ENCODE measurements at places on chromosomes 11 and 22.

DNA sequence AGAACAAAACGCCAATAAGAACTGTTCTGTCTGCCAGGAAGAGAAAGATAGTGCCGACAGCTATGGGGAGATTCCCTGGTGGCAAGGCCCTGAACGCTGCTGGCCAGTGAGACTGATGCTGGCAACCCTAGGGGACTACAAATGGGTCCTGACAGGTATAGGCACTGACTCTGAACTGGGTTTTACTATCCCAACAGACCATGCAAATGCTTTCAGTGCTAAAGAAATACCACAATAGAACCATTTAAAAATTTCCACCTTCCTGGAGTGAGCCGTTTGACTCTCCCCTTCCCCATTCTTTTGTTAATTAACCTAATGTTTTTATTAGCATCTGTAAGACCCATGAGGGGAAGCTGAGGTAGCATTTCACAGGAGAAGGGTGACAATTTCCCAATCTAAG is 25.7 kb downstream of the USP28 start:
- H3K4me3 ChIP-seq = no peak overlapping the region
- H3K27ac ChIP-seq = no peak overlapping the region
- H3K27me3 ChIP-seq = no peaks in the 10 kb centered on the region
- peaks cover 30% of the 10 kb centered on the region for H3K4me1 ChIP-seq
- no peaks in the 10 kb centered on the region for H3K36me3 ChIP-seq

GRCh38 chr11:57335023-57335342 is 709 bp downstream of the SSRP1 start:
- no peaks in the 10 kb centered on the region for H3K27me3 ChIP-seq
- peaks cover 18% of the 10 kb centered on the region for H3K4me1 ChIP-seq
- H3K4me3 ChIP-seq = peak overlapping the region; percentile 92
- H3K36me3 ChIP-seq = no peaks in the 10 kb centered on the region

GRCh38 chr22:24189249-24190158 is 8.2 kb downstream of the SUSD2 start:
- H3K27ac ChIP-seq = no peak overlapping the region
- H3K4me1 ChIP-seq = no peaks in the 10 kb centered on the region
- no peaks in the 10 kb centered on the region for H3K36me3 ChIP-seq
- H3K4me3 ChIP-seq = no peak overlapping the region
- peak; percentile 42 for DNase-seq

- no peaks in the 10 kb centered on the region for H3K36me3 ChIP-seq
- no peaks in the 10 kb centered on the region for H3K27me3 ChIP-seq
- no peak overlapping the region for H3K27ac ChIP-seq
- no peak for DNase-seq
- peaks cover 38% of the 10 kb centered on the region for H3K4me1 ChIP-seq
Observed at GRCh38 chr22:21582801-21583740, 15.6 kb downstream of the UBE2L3 start.

- no peak for DNase-seq
- no peak overlapping the region for H3K27ac ChIP-seq
- H3K4me1 ChIP-seq = peaks cover 9% of the 10 kb centered on the region
- no peaks in the 10 kb centered on the region for H3K27me3 ChIP-seq
Observed at GRCh38 chr22:46848197-46848596, 85.7 kb downstream of the TBC1D22A start.

GRCh38 chr11:116162086-116162885 is 610.5 kb downstream of the BUD13 start:
- no peaks in the 10 kb centered on the region for H3K36me3 ChIP-seq
- no peak overlapping the region for H3K27ac ChIP-seq
- H3K4me1 ChIP-seq = no peaks in the 10 kb centered on the region
- no peak for DNase-seq
- H3K27me3 ChIP-seq = peaks cover 4% of the 10 kb centered on the region

DNA sequence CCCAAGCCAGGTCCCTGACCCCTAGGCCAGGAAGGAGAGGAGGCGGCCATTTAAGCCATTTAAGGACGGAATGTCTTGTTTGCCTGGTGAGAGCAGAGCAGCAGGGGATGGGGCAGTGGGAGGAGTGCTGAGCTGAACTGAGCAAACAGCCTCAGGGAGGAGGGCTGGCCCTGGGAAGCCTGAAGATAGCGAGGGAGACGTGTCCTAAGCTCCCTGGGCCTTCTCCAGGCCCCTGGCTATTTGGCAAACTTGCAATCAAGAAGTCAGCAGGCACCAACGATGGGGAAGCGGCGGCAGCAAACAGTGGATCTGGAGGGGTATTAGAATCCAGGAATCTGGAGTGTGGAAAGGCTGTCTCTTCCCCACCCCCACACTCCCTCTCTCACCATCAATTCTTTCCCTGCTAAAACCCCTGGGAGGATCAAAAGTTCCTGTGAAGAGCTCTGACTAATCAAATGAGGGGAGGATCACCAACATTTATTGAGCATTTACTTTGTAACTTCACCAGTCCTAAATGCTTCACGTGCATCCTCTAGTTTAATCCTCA is 8.8 kb downstream of the BCL9L start:
- no peaks in the 10 kb centered on the region for H3K27me3 ChIP-seq
- peaks cover 100% of the 10 kb centered on the region for H3K4me1 ChIP-seq
- H3K4me3 ChIP-seq = no peak overlapping the region
- peak overlapping the region; percentile 99 for H3K27ac ChIP-seq

DNA sequence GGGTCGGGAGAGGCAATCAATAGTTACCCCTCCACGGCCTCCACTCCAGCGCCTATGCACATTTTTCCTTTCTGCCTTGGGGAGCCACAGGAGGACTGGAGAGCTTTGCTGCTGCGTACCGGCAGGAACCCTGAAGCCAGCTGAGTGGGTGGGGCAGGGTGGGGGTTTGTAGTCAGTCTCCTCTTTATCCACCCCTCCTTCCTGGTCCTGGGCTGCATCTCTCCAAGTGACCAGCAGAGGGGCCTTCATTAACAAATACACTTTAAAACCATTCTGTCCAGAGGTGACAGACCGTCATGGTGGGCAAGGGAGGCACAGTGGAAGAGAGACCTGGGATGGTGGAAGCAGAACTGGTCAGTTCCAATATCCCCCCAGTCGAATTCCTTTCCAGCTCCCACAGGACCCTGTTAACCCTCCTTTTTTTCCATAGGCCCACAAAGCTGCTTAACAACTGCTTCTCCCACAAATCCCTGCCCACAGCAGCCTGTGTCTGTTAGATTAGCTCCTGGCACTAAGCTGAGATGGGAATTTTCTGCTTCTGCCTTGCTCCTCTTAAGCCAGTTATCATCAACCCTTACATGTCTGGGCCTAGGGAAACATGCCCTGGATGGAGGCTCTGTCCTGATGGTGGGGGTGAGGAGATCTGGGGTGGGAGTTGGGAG is 3.9 kb upstream of the ABCG4 start:
- no peak overlapping the region for H3K27ac ChIP-seq
- H3K4me3 ChIP-seq = no peak overlapping the region
- H3K36me3 ChIP-seq = no peaks in the 10 kb centered on the region
- peak; percentile 43 for DNase-seq

DNA sequence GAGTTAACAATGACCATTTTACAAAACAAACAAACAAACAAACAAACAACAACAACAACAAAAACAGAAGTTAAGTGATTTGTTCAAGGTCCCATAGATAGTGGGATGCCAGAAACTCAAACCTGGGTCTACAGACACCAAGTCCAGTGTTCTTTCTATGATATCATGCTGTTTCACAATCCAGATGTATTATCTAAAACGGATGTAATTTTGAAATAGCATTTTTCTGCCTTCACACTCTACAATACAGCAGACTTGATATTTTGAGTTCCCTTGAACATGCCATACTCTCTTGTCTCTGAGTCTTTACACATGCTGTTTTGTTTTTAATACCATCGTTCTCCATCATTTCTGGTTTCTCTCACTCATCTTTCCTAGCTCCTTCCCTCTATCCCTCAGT is 104.5 kb downstream of the RELT start:
- no peak overlapping the region for H3K4me3 ChIP-seq
- H3K27me3 ChIP-seq = no peaks in the 10 kb centered on the region
- peaks cover 10% of the 10 kb centered on the region for H3K4me1 ChIP-seq
- no peak for DNase-seq

DNA sequence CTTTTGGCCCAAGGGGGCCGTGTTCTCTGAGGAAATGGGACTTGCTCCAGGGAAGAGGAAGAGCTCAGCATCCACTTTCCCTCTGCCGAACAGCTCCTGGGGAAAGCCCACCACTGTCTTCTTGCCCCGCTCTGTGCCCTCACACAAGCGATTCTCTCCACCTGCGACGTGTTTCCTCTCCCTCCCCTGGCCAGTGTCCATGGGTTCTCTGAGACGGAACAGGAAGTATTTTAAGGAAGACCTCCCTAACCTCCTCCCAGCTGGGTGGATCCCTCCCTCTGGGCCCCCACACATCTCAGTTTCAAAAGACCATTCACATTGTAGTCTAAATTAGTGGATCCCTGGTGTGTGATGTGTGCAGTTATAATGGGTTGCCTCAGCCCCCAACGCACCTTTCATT is 1.6 kb downstream of the TP53AIP1 start:
- no peak overlapping the region for H3K4me3 ChIP-seq
- no peaks in the 10 kb centered on the region for H3K36me3 ChIP-seq
- no peak for DNase-seq
- H3K4me1 ChIP-seq = no peaks in the 10 kb centered on the region
- no peaks in the 10 kb centered on the region for H3K27me3 ChIP-seq

GRCh38 chr11:1879941-1880720 is 11.6 kb downstream of the PRR33 start:
- H3K27me3 ChIP-seq = peaks cover 7% of the 10 kb centered on the region
- DNase-seq = peak; percentile 53
- H3K27ac ChIP-seq = peak overlapping the region; percentile 88
- H3K4me1 ChIP-seq = peaks cover 49% of the 10 kb centered on the region
- H3K4me3 ChIP-seq = no peak overlapping the region
- no peaks in the 10 kb centered on the region for H3K36me3 ChIP-seq

- H3K4me1 ChIP-seq = no peaks in the 10 kb centered on the region
- no peak for DNase-seq
- no peaks in the 10 kb centered on the region for H3K36me3 ChIP-seq
- H3K4me3 ChIP-seq = no peak overlapping the region
- peaks cover 5% of the 10 kb centered on the region for H3K27me3 ChIP-seq
- H3K27ac ChIP-seq = no peak overlapping the region
Observed at GRCh38 chr22:48098921-48099245, 1336.4 kb downstream of the TBC1D22A start.

GRCh38 chr22:30267382-30268302 is 991 bp upstream of the OSM start:
- DNase-seq = no peak
- H3K4me3 ChIP-seq = no peak overlapping the region
- H3K27ac ChIP-seq = no peak overlapping the region
- H3K27me3 ChIP-seq = no peaks in the 10 kb centered on the region
- no peaks in the 10 kb centered on the region for H3K36me3 ChIP-seq
- no peaks in the 10 kb centered on the region for H3K4me1 ChIP-seq

DNA sequence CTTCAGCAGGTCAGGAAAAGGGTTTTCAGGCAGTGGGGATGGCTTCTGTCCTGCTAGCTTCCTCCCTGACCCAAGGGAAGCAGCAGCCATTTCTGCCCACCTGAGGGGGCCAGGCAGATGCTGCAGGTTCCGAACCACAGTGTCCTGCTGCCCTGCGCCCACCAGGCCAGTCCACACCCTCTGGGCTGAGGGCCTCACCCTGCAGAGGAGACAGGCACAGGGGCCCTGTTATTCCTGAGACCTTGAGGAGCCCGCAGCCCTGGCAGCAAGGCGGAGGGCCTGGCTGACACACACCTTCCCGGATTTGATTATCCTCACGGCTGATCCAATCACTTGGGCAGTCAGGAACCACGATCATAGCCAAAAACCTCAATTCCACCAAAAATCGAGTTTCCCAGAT is 725.8 kb downstream of the BRD1 start:
- DNase-seq = no peak
- no peak overlapping the region for H3K4me3 ChIP-seq
- no peaks in the 10 kb centered on the region for H3K36me3 ChIP-seq
- no peak overlapping the region for H3K27ac ChIP-seq
- no peaks in the 10 kb centered on the region for H3K4me1 ChIP-seq

GRCh38 chr11:66728693-66729385 is at the start of gene SPTBN2:
SPTBN2 (minus strand) TSS chr11:66729216; CDS start chr11:66721240, 7,976 bp downstream.
- no peak within 1 kb of the TSS for H3K27ac ChIP-seq
- DNase-seq = no peak
- peak within 1 kb of the TSS; percentile 33 for H3K4me3 ChIP-seq
- no peaks in the 10 kb centered on the region for H3K36me3 ChIP-seq
- peaks cover 40% of the 10 kb centered on the region for H3K27me3 ChIP-seq
- no peaks in the 10 kb centered on the region for H3K4me1 ChIP-seq

- peaks cover 27% of the 10 kb centered on the region for H3K4me1 ChIP-seq
- DNase-seq = no peak
- H3K27ac ChIP-seq = peak overlapping the region; percentile 97
- H3K27me3 ChIP-seq = no peaks in the 10 kb centered on the region
- no peaks in the 10 kb centered on the region for H3K36me3 ChIP-seq
- peak overlapping the region; percentile 93 for H3K4me3 ChIP-seq
Observed at GRCh38 chr11:17077240-17077519, 287 bp downstream of the RPS13 start.

DNA sequence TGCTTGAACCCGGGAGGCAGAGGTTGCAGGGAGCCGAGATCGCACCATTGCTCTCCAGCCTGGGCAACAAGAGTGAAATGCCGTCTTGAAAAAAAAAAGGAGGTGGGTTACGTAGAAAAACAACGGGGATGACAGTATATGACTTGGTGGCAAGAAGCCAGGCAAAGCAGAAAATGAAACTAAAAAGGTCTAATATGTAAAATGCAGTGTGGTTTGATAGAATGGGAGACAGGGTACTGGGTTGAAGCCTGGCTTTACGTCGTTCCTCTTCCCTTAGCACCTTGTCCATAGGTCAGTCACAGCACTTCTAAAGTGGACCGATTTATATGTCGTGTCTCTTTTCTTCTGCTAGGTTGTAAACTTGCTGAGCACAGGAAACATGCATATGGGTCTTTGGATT is 274.9 kb upstream of the ZC3H12C start:
- H3K4me1 ChIP-seq = no peaks in the 10 kb centered on the region
- H3K27ac ChIP-seq = no peak overlapping the region
- H3K4me3 ChIP-seq = no peak overlapping the region
- no peak for DNase-seq
- no peaks in the 10 kb centered on the region for H3K27me3 ChIP-seq
- H3K36me3 ChIP-seq = no peaks in the 10 kb centered on the region

DNA sequence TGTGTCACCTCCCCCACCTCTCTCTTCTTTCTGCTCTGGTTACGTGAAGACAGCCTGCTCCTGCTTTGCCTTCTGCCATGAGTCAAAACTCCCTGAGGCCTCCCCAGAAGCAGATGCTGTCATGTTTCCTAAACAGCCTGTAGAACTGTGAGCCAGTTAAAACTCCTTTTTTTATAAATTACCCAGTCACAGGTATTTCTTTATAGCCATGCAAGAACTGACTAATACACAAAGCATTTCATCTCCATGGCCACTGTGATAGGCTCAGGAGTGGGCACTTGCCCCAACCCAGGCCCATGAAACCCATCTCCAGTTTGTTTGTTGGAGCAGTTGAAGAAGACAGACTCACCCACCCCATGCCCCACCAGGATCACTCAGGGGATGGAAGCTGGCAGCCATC is 253.3 kb upstream of the ISX start:
- DNase-seq = no peak
- no peaks in the 10 kb centered on the region for H3K4me1 ChIP-seq
- H3K4me3 ChIP-seq = no peak overlapping the region
- H3K27ac ChIP-seq = no peak overlapping the region
- no peaks in the 10 kb centered on the region for H3K27me3 ChIP-seq

GRCh38 chr11:92789761-92790160 is 179.7 kb upstream of the MTNR1B start:
- H3K36me3 ChIP-seq = no peaks in the 10 kb centered on the region
- H3K27ac ChIP-seq = no peak overlapping the region
- no peaks in the 10 kb centered on the region for H3K27me3 ChIP-seq
- DNase-seq = no peak
- H3K4me1 ChIP-seq = no peaks in the 10 kb centered on the region
- H3K4me3 ChIP-seq = no peak overlapping the region

- no peaks in the 10 kb centered on the region for H3K4me1 ChIP-seq
- DNase-seq = no peak
Observed at GRCh38 chr11:70535191-70535971, 137.1 kb downstream of the CTTN start.

Data from gastrocnemius medialis (tissue), 4 donors.